ENCODE measurements at places on chromosomes 5 and 9.

GRCh38 chr5:154593071-154593470 is 115.0 kb upstream of the HAND1 start:
- DNase-seq, result no peak

DNA sequence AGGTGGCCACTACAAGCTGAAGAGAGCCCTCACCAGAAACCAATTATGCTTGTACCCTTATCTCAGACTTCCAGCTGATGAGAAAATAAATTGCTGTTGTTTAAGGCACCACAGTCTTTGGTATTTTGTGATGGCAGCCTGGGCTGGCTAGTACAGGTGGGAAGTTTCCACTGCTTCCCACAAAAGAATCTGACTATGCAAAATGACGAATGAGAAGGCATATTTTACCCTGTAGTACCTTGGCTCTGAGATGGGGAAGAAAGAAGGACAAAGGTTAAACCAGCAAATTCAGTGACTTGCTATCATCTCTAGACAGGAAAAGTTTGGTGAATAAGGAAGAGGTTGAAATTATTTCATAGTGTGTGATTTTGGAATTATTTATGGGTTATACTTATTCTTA is 112.8 kb upstream of the ELL2 start:
- DNase-seq, result no peak

DNA sequence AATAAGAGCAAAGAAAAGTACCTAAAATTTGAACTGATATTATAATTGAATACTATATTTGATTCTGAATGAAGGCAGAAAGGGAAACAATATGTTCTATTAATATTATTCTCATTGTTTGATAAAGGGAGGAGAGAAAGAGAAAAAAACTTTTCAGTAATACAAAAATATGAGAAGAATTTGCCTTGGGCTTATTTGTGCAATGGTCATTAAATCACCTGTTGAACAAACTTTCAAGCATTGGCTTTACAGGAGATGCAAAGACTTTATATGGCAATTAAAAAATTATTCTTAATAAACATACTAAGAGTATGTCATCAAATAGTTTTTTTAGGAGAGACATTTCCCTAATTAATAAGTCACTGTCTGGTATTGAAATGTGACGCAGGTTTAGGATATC is 85.0 kb downstream of the CSNK1G3 start:
- no peak for DNase-seq

GRCh38 chr5:37111426-37112382 is 137.5 kb downstream of the CPLANE1 start:
- no peak for DNase-seq

DNA sequence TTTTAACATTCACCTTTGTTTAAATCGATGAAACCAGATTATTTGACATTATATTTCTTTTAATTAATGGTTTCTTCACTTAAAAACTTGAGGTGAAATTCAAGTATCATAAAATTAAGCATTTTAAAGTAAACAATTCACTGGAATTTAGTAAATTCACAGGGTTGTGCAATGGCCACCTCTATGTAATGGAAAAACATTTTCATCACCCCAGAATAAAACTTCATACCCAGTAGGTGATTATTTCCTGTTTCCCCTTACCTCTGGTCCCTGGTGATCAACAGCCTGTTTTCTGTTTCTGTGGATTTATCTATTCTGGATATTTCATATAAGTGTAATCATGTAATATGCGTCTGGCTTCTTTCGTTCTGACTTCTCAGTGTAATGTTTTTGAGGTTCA is 27.2 kb downstream of the HSPA4 start:
- DNase-seq, result no peak

- DNase-seq, result peak; percentile 30
These were observed 316.6 kb downstream of the AGTPBP1 start for GRCh38 chr9:85425153-85425611.

DNA sequence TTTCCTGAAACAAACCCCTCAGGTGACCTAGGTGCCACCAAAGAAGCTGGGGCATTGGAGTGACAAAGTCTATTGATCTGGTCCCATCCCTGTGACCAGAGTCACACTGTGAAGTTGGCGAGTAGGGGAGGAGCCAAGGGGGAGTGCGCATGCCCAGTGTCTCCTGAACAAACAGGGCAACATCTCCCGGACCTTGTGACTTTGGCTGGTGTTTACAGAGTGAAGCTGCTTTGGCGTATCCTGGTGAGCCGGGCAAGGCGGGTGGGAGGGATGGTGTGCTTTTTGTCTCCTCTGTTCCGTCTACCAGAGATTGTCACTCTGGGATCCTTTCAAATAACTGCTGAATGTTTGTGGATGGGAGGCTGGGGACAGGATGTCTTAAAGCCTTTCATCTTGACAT is 204.5 kb downstream of the HSPA4 start:
- DNase-seq, result no peak

DNA sequence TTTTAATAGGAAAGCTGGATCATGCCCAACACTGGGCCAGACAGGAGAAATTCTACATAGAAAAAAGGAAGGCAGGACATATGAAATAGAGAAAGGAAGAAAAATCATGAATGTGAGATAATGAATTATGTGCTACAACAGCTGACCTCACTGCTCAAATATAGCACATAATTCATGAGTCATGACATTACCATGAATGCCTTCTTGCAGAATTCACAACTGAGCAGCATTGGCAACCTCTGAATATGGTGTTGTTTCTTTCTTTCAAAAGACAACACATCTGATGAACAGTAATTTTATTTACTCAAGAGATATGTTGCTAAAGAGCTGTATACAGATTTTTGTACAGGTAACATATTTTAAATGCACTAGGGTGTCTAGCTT is 34.4 kb downstream of the APBA1 start:
- peak; percentile 21 for DNase-seq

- DNase-seq, result no peak
These were observed 94.2 kb upstream of the FBN2 start for GRCh38 chr5:128632264-128632663.

DNA sequence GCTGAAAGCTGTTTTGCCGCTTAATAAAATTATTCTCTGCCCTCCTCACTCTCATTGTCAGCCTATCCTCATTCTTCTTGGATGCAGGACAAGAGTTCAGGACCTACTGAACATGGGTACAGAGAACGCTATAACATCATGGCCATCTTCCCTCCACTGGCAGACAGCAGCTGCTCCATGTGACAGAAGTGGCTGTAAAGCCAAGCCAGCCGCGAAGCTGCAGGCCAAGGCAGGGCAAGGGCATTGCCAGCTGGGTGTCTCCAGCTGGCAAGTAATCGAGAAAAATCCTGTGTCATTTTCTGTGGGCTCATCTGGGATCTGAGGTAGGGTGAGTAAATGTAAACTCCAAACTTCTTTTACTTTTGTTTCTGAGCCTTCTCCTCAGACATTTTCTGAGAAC is 84.8 kb downstream of the SLC25A46 start:
- DNase-seq, result no peak

GRCh38 chr5:151134228-151134627 is 23.4 kb downstream of the ANXA6 start:
- DNase-seq, result no peak

DNA sequence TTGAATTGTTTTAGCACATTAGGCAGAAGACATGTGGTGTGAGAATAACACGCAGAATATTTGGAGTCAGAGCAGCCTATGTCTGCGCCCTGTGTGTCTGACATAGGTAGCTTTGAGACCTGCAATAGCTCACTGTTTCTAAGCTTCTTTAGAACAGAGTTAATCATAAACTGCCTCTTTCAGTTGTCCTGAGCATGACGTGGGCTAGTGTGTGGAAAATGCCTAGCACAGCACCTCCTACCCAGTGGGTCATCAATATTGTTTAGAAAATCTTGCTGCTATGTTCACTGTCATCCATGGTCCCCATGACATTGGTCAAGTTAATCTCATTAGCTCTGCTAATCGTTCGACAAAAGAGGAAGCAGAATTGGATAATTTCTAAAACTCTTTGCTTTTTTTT is 357.4 kb upstream of the SGCD start:
- no peak for DNase-seq

DNA sequence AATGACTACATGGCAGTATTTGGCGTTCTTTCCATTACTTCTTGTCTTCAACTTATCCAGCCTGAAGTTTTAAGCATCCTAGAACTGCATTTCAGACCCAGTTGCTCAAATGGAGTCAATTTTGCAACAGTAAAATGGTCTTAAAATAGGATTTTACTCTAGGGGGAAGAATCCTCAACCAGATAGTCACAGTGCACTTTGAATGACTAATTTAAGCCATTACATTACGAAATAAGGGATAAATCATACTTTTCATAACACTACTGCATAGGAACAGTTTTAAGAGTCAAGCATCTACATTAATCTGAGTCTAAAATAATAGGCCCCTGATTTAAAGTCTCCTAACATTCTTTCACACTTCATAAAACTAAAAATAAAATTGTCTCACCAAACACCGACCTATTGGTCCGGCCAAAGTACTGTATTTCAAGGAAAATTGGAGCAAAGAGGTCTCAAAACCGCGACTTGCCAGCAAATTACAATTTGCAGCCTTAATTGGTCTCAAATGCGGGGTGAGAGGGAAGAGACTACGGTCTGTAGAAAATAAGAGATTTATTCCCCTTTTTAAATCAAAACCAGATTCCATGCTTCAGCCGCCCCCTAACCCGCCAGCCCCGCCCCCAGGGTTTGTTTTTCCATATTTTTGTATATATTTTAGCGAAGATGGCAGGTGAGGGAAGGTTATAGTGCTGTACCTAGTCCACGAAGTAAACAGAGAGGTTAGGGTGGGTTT is 1.2 kb upstream of the SMARCA2 start:
- no peak for DNase-seq

GRCh38 chr5:89615839-89616518 is 733.0 kb upstream of the MEF2C start:
- DNase-seq, result no peak

- peak; percentile 93 for DNase-seq
These were observed 2.4 kb downstream of the CARD19 start for GRCh38 chr9:93098236-93098946.

DNA sequence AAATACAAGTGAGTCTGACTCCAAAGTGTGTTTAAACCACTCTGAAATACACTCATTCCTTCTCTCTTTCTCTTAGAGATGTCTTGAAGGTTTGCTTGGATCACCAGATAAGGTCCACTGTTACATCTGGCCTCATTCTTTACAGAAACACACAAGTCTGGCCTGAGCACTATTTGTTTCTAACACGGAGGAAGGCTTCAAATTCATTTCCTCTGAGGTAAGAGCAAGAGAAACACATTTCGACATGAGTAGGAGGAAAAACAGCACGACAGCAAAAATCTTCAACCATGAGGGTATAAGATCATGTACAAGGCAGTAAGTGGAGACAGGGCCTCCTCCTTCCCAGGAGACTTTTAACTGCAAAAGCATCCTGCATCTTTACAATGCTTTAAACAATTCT is 8.0 kb downstream of the SIL1 start:
- no peak for DNase-seq

- DNase-seq, result no peak
These were observed 3.7 kb downstream of the LSM11 start for GRCh38 chr5:157747173-157747740.

Data from RCC 7860 (cell line).